Stimulated activated CD8-positive, alpha-beta memory T cell treated with anti-CD3 and anti-CD28 coated beads, Interleukin-2, amount 100 ng/mL, for 1 hour (primary cell): ENCODE measurements at places on chromosomes 2 and 18.

DNA sequence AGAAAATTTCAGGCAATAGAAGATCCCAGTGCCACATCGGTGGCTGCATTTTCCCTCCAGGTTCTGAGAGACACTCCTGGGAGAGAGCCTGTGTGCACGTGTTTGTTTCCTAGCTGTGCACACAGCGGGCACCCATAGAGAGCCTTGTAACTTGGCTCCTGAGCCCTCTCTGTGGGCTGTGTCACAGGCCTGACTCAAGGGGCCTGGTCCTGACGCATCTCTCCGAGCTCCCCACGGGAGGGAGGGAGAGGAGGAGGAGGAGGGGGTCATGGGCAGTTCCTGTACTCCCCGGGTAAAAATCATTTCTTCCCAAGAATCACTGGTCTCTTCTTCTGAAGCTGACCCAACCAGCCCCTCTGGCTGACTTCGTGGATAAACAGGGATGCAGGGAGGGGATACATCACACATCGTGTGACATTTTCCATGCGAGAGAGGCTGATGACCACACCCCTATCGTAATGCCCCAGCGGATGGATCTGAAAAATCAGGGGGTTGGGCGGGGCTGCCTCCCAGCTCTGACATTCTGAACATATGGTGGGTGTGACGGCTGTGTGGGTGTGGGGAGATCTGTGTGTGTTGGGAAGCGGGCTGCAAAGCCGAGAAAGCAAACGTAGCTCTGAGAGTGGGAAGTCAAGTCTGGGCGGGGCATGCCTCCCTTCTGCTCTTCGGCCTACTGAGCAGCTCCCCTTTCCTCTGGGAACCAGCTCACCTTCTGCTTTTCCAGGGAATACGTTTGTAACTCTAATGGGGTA, 308.3 kb upstream of the HS6ST1 start:
- no peak for DNase-seq

- DNase-seq: no peak
These were observed 1.9 kb upstream of the HOXD11 start for GRCh38 chr2:176105078-176105729.

- DNase-seq: no peak
These were observed 248.5 kb downstream of the TPGS2 start for GRCh38 chr18:36580266-36580665.

DNA sequence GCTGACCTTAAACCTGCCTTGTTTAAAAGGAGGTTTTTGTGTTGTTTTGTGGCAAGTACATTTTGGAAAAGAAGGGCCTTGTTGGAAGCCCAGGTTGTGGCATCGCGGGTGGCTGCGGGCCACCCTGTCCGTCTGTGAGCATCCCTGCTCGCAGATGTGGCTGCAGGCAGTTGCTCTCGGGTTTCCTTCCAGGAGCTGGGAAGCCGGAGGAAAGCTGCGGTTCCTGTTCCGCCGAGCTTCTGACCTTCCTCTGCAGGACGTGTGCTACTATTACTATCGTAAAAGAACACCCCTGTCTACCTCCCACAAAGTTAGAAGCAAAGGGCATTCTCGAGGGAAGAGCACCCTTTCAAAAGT, 766 bp downstream of the MFF start:
- DNase-seq: no peak

GRCh38 chr2:216090369-216090786, 8.7 kb downstream of the TMEM169 start:
- no peak for DNase-seq

DNA sequence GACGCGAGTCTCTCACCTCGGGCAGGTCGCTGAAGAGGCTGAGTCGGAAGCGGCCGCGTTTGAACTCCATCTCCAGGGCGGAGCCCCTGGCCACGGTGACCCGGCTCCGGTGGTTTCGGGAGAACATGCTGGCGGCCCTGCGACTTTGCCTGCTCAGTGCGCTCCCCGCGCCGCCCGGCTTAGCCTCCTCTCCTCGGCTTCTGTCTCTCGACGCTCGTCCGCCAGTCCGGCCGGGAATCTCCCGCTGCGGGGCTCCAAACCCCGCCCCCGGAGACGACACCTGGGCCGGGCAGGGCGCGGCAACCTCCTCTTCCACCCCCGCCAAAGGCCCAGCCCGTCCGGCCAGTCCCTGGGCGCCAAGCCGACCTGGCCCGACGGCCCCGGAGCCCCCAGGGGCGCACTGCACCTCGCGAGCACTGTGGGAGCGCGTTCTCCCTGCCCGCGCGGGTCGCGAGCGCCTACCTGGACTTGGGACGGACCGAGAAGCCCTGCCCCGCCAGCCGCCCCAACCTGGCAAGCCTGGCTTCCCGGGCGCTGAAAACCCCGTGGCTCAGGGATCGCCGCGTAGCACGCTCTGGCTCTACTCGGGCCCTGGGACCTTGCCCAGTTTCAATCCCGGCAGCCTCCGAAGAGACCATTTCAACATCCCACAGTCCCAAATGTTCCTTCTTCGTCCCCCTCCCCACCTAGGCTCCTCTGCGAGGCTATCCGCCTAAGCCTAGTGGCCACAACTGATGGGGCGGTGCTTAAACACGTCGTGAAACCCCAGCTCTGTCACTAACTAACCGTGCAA, at the start of gene RTKN:
Gene RTKN, minus strand, starts transcription at position 248 of the 793 bp plus-strand sequence. Its CDS starts 121 bp downstream, at position 127.
- peak; percentile 11 for DNase-seq

DNA sequence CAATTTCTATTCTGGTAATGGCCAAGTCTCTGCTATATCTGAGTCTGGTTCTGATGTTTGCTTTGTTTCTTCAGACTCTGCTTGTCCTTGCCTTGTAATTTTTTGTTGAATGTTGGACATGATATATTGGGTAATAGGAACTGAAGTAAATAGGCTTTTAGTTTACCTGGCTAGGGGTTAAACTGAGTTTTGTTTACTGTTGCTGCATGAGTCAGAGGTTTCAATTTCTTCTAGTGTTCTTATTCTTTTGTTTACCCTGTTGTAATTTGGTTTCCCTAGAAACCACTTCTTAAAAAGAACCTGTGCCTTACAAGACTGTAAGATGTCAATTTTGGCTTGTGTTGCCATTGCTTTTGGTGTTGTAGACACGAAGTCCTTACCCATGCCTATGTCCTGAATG, 285.0 kb upstream of the KCNH7 start:
- DNase-seq: no peak

DNA sequence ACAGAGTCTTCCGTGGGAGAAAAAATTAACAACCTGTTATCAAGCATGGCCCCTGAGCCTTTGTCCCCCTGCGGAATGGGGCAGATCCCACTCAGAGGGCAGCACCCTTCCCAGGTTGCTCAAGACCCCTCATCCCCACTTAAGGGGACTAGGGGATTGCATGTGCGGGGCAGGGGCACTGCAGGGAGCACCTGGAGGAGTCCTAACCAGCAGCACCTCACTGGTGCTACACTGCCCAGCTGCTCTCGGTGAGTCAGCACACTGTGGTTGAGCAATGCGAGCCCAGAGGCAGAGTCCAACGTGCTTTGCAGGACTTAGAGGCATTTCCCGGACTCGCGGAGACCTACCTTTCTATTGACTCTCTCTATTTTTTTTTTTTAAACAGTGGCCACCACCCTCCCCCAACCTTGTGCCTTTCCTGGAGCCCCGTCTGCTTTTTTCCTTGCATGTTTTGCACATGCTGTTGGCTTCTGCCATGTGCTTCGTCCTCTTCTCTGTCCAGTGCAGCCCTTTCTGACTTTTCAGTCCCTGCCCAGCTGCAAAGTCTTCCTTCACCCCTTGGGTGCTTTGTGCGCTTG, 74.0 kb downstream of the IL1R2 start:
- no peak for DNase-seq

GRCh38 chr2:62265106-62265505, 69.2 kb downstream of the B3GNT2 start:
- no peak for DNase-seq

- DNase-seq: no peak
These were observed 136.6 kb downstream of the ZAP70 start for GRCh38 chr2:97849881-97850528.

GRCh38 chr2:132577686-132578085, 92.3 kb downstream of the LYPD1 start:
- DNase-seq: no peak

- DNase-seq: no peak
These were observed 80.5 kb upstream of the UPP2 start for GRCh38 chr2:158021226-158021625.
